ENCODE measurements at places on chromosomes 4 and X.

DNA sequence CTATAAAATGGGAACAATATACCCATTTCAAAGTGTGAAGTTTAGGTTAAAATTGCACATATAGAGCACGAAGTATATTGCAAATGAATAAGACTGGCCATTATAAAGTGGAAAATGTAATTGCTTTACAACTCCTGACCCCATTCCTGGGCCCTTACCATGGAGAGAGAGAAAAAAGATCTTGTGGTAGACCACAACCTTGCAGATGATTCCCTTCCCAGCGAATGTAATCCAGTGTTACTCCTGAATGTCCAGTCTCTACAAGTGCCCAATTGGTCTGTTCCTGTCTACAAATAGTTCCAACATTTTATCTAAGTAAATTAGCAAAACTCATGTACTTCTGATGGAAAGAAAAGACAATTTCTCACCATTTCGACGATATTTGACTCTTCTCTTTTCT lies 184.1 kb upstream of the LNX1 start:
- DNase-seq = no peak

GRCh38 chrX:25650216-25650820 lies 487.8 kb upstream of the MAGEB18 start:
- no peak for DNase-seq

GRCh38 chrX:13463608-13464007 lies 105.8 kb upstream of the EGFL6 start:
- no peak for DNase-seq

DNA sequence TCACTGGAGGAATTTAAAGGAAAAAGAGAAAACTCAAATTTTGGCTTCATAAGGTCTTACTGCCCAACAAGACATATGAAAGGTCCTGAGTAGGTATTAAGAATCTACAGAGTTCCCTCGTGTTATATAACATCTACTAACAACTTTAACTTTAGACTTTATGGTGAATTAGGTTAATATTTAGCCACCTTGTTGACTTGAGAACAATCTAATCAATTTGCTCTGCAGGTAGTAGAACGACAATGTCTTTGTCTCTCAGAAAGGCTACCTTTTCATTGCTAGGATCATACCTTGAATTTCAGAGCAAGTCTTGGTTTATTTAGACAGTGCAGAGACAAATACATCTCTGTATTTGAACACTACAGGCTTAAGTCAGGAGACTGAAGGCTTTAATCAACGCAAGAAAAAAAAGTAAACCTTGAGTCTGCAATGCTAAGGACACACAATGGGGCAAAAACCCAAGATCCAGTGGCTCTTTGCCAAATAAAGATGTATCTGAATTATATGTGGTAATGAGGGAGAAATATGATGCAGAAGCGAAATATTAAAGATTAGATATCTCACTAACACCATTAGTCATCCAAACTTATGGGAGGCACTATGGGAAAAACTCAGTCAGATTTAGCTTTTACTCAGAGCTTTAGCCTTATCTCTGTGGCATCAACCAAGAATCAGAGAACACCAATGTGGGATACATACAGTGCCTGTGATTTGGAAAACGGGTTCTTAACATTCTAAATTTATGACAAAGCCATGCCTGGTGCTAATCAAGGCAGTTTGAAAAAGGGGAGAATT lies 93.6 kb upstream of the FTHL17 start:
- DNase-seq = no peak

DNA sequence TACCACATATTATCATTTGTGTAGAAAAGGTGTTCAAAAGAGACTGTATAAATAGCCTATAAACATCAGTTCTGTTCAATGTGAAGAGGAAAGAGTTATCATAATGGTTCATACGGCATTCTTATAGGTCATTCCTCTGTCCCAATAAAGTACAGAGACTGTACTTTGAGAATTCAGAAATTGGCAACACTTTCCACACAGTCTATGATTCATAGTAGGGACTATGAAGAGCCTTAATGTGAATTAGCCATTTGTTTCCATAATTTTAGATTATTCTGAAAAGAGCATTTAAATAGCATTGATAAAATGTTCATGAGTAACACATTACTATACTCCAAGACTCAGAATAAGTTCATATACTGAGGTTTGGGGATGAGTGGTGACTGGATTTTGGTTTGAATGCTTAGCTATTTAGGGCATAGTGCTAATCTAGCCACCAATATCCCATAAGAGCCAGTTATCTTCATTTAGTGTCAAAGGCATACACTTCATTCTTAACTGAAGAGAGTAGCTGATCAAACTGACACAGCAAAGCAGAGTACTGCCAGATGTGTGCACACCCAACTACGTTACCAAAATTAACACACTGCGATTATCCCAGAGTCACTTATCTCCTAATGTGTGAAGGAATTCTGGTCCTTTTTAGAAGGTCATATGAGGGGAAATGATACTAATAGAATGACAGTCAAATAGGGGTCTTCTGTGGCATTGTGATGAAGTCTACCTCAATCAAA lies 10.2 kb downstream of the ANK2 start:
- DNase-seq = no peak

- no peak for DNase-seq
These were observed 1267.3 kb downstream of the PCDH19 start for GRCh38 chrX:99142745-99143144.

GRCh38 chr4:140871368-140871767 lies 115.2 kb upstream of the TBC1D9 start:
- DNase-seq = no peak

DNA sequence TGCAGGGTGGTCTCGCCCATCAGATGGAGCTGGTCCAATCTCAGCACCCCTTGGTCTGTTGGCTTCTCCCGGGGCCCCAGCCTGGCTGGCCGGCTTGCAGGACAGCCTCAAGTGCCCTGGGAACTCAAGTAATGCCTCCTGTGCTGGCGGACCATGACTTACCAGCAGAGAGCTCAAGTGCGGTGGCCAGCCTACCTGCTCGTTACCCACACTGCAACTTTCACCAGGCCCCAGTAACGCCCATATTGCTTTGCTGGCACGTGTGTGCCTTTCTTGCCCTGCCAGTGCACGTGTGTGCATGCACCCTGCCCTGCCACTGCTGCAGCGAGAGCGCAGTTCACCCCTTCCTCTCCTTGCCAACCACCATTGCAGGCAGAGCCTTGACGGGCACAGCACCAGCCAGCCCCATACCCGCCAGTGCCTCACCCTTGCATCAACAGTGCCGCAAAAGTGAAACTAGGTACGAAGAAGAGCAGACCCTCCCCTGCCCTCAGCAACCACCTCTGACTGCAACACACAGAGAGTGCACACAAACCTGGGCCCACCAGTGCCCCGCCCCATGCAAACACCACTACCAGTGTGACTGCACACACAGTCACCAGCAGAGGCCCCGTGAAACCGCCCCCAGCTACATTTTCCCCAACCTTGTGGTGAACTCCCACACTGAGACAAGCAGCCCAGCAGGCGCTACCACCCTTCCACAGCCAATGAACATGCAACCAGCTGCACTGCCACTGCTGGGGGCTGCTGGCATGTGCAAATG lies 88.9 kb upstream of the POU3F4 start:
- no peak for DNase-seq

DNA sequence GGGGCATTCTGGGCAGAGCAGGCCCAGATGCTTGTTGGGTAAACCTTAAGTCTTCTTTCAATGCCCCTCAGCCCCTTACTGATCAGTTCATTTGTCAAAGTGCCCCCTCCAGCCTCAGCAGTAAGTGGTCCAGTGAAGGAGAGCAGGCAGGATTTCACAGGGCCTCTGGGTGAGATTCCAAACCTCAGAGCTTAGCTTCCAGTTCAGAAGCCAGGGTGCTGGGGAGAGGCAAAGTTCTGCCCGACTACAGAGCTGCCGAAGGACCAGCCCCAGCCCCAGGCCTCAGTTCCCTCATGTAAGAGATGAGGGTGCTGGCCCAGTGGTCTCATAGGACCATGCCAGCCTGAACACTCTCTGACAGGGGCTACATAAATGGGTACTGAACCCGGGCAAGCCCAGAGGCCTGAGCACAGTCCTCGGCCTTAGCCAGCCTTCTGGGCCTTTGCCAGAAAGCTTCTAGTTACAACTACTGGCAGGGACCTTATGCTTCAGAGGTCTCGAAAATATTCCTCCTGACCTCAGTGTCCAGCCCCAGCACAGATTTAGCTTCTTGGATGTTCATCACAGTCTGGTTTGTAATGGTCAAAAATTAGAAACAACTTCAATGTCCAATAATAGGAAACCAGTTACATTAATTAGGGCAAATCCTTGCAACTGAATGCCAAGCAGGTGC lies 851 bp upstream of the RIPPLY1 start:
- peak; percentile 49 for DNase-seq

- DNase-seq = no peak
These were observed 860.2 kb downstream of the FSTL5 start for GRCh38 chr4:161303551-161303950.

GRCh38 chr4:148782284-148782683 lies 340.1 kb upstream of the NR3C2 start:
- DNase-seq = no peak

DNA sequence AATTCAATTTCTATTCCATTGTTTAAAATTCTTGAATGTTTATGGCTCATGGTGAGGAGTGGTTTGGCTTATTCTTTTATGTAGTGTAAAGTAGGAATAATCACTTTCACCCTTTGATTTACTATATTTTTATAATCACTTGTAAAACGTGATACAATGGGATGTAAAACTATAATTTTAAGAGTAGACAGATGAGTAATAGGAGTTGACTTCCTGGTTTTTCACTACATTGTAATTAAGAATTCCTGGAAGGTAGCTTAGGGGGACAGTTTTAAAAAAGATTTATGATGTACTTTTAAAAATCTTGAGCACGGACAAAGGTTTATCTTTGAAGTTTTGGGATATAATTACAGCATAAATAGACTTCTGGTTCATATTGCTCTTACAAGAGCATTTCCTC lies 65.3 kb downstream of the PDGFC start:
- no peak for DNase-seq

DNA sequence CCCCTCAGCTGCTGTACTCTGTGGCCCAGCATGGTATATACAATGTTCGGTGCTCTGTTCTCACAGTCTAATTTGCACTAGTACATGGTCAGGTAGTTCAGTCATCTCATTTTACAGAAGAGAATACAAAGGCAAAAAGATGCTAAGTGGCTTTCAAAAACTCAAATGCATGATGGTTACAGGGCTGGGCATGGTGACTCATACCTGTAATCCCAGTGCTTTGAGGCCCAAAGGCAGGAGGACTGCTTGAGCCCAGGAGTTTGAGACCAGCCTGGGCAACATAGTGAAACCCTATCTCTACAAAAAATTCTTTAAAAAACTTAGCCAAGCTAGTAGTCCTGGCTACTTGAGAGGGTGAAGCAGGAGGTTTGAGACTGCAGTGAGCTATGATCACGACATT lies 210.5 kb upstream of the KIT start:
- DNase-seq = no peak

GRCh38 chrX:7059859-7060258 lies 87.7 kb upstream of the STS start:
- DNase-seq = no peak

- DNase-seq = no peak
These were observed 318.7 kb downstream of the PCDH18 start for GRCh38 chr4:137213372-137214173.

- no peak for DNase-seq
These were observed 34.7 kb downstream of the LUZP4 start for GRCh38 chrX:115324194-115324593.

- DNase-seq = no peak
These were observed 17.5 kb downstream of the ANKRD50 start for GRCh38 chr4:124694946-124695598.

GRCh38 chrX:154368630-154369448 lies 5.6 kb downstream of the FLNA start:
- DNase-seq = no peak

DNA sequence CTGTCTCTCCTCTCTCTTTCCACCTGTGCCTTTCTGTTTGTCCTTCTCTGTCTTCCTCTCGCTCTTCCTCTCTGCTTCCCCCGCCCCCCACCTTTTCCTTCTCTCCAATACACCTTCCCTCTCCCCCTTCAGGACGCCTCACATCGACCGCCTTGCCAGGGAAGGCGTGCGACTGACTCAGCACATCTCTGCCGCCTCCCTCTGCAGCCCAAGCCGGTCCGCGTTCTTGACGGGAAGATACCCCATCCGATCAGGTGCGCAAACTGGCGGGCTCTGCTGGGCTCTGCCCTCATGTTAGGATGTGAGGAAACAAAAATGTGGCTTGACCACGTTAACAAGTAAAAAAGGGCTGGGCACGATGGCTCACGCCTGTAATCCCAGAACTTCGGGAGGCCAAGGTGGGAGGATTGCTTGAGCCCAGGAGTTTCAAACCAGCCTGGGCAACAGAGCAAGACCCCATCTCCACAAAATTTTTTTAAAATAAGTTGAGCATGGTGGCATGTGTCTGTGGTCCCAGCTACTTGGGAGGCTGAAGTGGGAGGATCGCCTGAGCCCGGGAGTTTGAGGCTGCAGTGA lies 35.2 kb downstream of the ARSF start:
- DNase-seq = no peak

DNA sequence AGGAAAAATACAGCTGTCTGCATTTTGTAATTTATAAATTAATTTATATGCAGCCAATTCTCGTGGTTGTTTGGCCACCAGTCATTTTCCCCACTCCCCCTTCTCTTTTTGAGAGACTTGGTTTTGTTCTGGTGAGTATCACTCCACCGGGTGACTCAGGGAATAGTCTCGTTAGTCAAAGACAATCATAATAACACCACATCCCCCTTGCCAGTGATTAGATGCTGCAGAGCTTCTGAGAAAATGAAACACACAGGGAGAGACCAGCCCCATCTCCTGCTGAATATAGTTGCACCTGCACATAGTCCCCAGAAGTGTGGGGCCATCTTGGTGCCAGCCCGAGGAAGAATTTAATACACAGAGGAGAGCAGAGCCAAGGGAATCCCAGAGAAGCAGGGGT lies 8.0 kb upstream of the FNIP2 start:
- DNase-seq = no peak

GRCh38 chrX:152899874-152900719 lies 2.2 kb downstream of the ZNF185 start:
- DNase-seq = no peak

- DNase-seq = no peak
These were observed 216.4 kb downstream of the CHIC2 start for GRCh38 chr4:53847965-53848364.

- no peak for DNase-seq
These were observed 955.2 kb upstream of the DIAPH2 start for GRCh38 chrX:95729401-95729800.

GRCh38 chr4:75169427-75169826 lies 236.5 kb downstream of the PARM1 start:
- DNase-seq = no peak

- no peak for DNase-seq
These were observed 27.7 kb downstream of the MANBA start for GRCh38 chr4:102733084-102733483.

DNA sequence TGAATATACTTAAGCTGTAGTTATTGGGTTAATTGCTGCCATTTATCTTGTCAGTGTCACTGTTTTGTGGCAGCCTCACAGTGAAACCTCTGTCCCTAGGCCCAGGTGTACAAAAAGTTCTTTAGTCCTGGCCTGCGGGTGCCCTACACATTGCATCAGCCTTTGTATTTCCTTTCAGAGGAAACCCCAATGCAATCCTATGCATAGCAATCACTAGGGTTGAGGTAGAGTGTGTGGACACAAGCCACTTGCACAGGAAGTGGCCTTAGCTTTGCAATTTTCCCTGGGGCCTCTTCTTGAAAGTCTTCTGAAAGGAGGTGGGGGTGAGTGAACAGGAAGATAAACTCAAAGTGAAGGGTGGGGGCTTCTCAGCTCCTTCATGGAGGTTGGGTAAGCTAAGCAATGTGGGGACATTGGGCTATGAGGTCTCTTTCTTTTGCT lies 27.8 kb downstream of the VSIG4 start:
- no peak for DNase-seq

- no peak for DNase-seq
These were observed 477.0 kb downstream of the INPP4B start for GRCh38 chr4:142369141-142369540.

GRCh38 chr4:14772388-14772787 lies 229.9 kb upstream of the CPEB2 start:
- no peak for DNase-seq

Measured in vagina (tissue), 2 donors.